ENCODE measurements at places on chromosomes 6 and 20. TPM values are rescaled to one million over a fixed set of nuclear protein-coding genes. Genes with fewer than 3 reads are reported as not detected.
A peak's percentile ranks its signal among the peaks of the same experiment; 100 is the strongest.

Gene ADGB
- not detected for total RNA-seq

Gene PRDM1
- total RNA-seq = 13.1 TPM

GRCh38 chr6:167529444-167530335, 204.8 kb downstream of the TTLL2 start:
- no peak overlapping the region for H3K4me3 ChIP-seq
- H3K4me1 ChIP-seq = no peaks in the 10 kb centered on the region

DNA sequence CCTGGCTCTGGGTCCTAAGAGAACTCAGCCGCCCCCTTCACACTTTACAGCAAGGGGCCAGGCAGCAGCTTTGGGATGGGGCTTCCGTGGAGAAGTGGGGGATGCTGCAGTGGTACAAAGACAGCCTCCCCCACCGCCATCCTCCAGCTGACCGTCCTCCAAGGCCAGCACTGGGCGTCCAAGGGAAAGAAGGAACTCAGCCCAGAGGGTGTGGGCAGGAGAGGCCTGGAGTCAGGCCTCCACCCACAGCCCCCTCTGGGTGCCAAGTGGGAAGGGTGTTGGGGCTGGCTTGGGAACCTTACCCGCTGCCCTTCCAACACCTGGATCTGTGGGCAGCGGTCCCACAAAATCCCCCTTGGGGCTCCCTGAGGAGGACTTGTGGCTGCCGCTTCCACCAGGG, 13.1 kb downstream of the STMN3 start:
- H3K36me3 ChIP-seq = peaks cover 3% of the 10 kb centered on the region
- DNase-seq = no peak
- peak overlapping the region; percentile 98 for H3K27ac ChIP-seq
- H3K4me3 ChIP-seq = peak overlapping the region; percentile 92
- H3K4me1 ChIP-seq = peaks cover 40% of the 10 kb centered on the region
- no peaks in the 10 kb centered on the region for H3K27me3 ChIP-seq

GRCh38 chr6:138973466-138974153, 14.4 kb downstream of the REPS1 start:
- H3K4me3 ChIP-seq = no peak overlapping the region
- peaks cover 62% of the 10 kb centered on the region for H3K4me1 ChIP-seq
- H3K36me3 ChIP-seq = peaks cover 11% of the 10 kb centered on the region
- no peak overlapping the region for H3K27ac ChIP-seq

DNA sequence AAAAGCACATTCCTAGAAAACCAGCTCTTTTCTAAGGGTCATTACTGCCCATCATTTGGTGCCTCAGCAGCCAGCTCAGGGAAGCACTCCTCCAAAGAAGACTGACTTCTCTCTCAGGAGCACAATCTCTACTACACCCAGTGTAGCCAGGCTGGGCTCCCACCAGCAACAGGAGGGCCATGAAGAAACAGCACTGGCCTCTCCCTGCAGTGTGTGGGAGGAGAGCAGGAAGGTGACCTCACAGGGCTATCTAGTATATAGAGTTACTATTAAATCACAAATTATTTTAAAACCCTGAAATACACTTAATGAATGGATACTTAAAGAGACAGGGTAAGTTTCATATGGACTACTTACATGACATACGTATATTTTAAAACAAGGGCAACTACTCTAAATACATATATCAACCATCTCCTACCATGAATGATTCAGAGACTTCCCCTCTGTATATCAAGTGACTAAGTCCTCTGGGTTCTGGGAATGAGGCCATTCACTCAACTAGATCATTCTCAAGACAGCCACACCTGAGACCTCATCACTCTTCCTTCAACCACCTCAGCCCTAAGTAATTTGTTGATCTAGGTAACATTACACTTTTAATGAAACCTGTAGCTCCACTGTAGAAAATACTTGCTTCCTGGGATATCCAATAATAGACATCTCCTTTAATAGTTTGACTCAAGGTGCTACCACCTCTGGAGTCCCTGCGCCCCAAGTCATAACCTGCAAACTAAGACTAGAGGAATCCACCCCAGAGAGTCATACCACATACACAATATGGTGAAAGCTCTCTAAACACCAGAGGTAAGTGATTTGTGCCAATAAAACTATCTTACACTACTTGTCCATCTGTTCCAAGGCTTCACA, 25.2 kb downstream of the TBX18 start:
- H3K4me3 ChIP-seq = no peak overlapping the region
- H3K4me1 ChIP-seq = no peaks in the 10 kb centered on the region
- no peaks in the 10 kb centered on the region for H3K36me3 ChIP-seq
- H3K27me3 ChIP-seq = no peaks in the 10 kb centered on the region
- no peak overlapping the region for H3K27ac ChIP-seq

DNA sequence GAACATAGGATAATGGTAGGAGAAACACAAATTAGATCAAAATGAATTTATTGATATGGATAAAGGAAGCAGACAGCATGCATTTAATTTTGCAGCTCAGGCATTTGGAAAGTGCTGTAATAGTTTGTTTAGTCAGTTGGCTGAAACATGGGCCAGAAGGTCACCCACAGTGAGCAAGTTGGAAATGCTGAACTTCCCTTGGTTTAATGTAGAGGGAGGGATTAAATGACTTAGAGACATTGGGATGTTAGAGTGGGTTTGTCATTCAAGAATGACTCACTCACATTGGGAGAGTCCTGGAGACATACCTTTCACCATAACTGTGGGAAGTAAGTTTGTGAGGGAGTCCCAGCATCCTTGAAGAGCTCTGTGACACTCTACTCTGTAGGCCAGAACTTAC, 231.5 kb upstream of the PLCB4 start:
- H3K27ac ChIP-seq = no peak overlapping the region
- no peak for DNase-seq
- H3K4me3 ChIP-seq = no peak overlapping the region
- H3K27me3 ChIP-seq = no peaks in the 10 kb centered on the region
- H3K36me3 ChIP-seq = no peaks in the 10 kb centered on the region
